Activated CD8-positive, alpha-beta memory T cell treated with anti-CD3 and anti-CD28 coated beads, Interleukin-2, amount 10 ng/mL, durations not matched to agents 7 days and 5 days (primary cell): ENCODE measurements at places on chromosomes 5 and 9. TPM values are rescaled to one million over a fixed set of nuclear protein-coding genes. Genes with fewer than 3 reads are reported as not detected.

The GRXCR2 gene
- total RNA-seq = not detected

The ZBED3 gene
- 0.58 TPM for total RNA-seq

The DOCK8 gene
- 389 TPM for total RNA-seq

The BAAT gene
- not detected for total RNA-seq

The CNTFR gene
- not detected for total RNA-seq

The IRX2 gene
- total RNA-seq = not detected

The GGTA1 gene
- not detected for total RNA-seq

The CORO2A gene
- total RNA-seq = 6.2 TPM

The NME5 gene
- total RNA-seq = not detected

The GCNT4 gene
- total RNA-seq = 0.41 TPM

The ANKRD18A gene
- total RNA-seq = 1.5 TPM

The JMY gene
- 5.1 TPM for total RNA-seq

The CSF2 gene
- 4.9 TPM for total RNA-seq

The RANBP17 gene
- total RNA-seq = not detected

The SLIT3 gene
- total RNA-seq = 0.09 TPM

The SPATA9 gene
- total RNA-seq = not detected

The PCDHA11 gene
- total RNA-seq = not detected

The PRR16 gene
- total RNA-seq = not detected

The ATP6V0E1 gene
- total RNA-seq = 110 TPM

The PLEKHG4B gene
- not detected for total RNA-seq

The C9orf50 gene
- total RNA-seq = not detected

The CCNB1 gene
- total RNA-seq = 206 TPM

The WNK2 gene
- not detected for total RNA-seq
